ENCODE measurements at places on chromosomes 7 and 10.

GRCh38 chr10:27104919-27105318 is 4.6 kb upstream of the ANKRD26 start:
- no peak for DNase-seq

GRCh38 chr10:28948046-28948445 is 270.7 kb downstream of the BAMBI start:
- no peak for DNase-seq

GRCh38 chr7:21624320-21624719 is 81.5 kb downstream of the DNAH11 start:
- DNase-seq = no peak

DNA sequence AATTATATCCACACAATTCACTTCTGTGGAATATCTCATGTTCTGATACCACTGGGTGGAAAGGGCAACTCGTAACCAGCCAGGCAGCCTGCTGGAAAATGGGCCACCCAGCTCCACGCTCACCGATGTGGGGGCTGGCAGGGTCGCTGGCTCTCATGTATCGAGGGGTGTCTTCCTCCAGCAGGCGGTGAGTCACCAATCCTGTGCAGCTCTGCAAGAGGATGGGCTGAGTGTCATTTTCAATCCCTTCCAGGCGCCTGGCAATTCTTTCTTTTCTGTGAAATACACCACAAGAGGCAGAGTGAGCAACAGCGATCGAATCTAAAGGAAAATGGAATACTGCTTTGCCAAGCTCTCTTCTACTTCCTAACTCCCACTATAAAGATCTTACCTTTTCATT is 80.1 kb downstream of the SVIL start:
- no peak for DNase-seq

DNA sequence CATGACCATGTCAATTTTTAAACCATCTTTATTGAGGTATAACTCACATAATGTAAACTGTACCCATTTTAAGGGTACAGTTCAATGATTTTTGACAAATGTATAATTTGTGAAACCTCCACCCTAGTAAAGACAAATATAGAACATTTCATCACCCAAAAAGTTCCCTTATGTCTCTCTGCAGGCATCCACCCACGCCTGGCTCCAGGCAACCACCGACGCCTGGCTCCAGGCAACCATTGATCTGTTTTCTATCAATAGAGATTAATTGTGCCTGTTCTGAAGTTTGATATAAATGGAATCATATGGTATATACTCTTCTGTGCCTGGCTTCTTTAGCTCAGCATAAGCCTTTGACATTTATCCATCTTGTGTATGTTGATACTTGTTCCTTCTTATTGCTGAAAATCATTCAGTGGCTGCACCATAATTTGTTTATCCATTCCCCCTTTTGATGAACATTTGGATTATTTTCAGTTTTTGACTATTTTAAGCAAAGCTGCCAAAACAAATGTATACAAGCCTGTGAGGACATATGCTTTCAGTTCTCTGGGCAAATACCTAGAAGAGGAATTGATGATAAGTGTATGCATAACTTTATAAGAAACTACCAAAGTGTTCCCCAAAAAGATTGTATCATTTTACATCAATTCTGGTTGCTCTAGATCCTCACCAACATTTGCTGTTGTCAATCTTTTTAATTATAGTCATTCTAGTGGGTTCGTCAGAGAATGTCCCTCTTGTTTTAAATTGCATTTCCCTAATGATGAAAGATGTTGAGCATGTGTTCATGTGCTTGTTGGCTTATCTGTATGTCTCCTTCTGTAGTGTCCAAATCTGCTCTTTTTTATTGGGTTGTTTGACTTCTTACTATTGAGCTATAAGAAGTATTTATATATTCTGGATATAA is 55.7 kb upstream of the HECTD2 start:
- no peak for DNase-seq
